Mesothelial cell of epicardium (in vitro differentiated cells): ENCODE measurements at places on chromosomes 2 and 18. TPM values are rescaled to one million over a fixed set of nuclear protein-coding genes. Genes with fewer than 3 reads are reported as not detected.

- H3K27ac ChIP-seq = no peak overlapping the region
- no peaks in the 10 kb centered on the region for H3K4me1 ChIP-seq
These were observed 661 bp upstream of the MGAT5 start for GRCh38 chr2:134253117-134253704.

DNA sequence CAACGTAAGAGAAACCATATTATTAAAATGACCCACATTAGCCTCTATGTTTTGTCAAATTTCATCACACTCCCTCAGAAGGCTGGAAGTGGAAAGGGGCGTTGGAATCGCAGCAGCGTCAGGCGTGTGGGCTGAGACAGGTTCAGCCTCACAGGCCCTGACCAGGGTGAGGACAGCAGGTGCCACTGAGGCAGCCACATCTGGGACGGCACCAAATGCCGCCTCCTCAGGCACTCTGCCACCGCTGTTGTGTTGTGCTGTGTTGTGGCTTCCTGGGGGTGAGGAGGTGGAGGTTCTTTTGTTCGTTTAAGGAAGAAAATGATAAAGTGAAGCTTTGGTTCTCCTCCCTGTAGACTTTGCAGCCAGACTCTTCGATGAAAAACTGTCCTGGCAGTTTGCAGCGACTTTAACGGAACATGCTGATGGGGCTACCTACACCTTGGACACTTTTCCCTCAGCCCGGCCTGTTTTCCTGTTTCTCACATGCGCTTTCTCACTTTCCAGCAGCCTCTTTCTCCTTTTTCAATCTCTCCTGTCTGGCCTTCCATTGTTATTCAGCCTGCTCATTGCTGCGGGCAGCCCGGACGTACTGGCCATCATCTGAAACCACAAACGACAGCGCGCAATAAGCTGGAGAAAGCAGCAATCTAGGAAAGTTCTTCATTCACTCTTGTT, 44.9 kb upstream of the SALL3 start:
- DNase-seq = no peak
- no peak overlapping the region for H3K4me3 ChIP-seq
- H3K36me3 ChIP-seq = no peaks in the 10 kb centered on the region
- no peaks in the 10 kb centered on the region for H3K4me1 ChIP-seq
- peaks cover 26% of the 10 kb centered on the region for H3K27me3 ChIP-seq
- no peak overlapping the region for H3K27ac ChIP-seq

GRCh38 chr2:50645346-50645745, 386.6 kb downstream of the NRXN1 start:
- H3K4me3 ChIP-seq = no peak overlapping the region
- H3K4me1 ChIP-seq = peaks cover 26% of the 10 kb centered on the region
- H3K27ac ChIP-seq = no peak overlapping the region
- H3K36me3 ChIP-seq = no peaks in the 10 kb centered on the region
- DNase-seq = no peak

DNA sequence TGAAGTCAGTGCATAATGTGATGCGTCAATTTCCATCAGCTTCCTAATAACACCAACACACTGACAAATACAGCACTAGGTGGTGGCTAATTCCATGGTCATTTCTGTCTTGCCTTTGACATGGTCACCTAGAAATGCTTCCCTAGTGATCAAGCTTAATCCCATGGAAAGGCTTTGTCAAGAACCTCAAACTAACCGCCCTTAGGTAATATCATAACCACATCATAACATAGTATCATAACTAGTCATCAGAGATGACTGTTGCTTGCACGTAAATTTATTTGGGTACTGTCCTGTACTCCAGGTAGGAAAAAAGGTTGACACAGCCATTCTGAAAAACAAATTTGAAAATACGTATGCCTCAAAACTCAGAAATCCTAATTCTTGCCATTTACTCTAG, 471.8 kb downstream of the IRS1 start:
- no peaks in the 10 kb centered on the region for H3K36me3 ChIP-seq
- H3K27ac ChIP-seq = no peak overlapping the region
- no peaks in the 10 kb centered on the region for H3K4me1 ChIP-seq
- H3K4me3 ChIP-seq = no peak overlapping the region
- DNase-seq = no peak

DNA sequence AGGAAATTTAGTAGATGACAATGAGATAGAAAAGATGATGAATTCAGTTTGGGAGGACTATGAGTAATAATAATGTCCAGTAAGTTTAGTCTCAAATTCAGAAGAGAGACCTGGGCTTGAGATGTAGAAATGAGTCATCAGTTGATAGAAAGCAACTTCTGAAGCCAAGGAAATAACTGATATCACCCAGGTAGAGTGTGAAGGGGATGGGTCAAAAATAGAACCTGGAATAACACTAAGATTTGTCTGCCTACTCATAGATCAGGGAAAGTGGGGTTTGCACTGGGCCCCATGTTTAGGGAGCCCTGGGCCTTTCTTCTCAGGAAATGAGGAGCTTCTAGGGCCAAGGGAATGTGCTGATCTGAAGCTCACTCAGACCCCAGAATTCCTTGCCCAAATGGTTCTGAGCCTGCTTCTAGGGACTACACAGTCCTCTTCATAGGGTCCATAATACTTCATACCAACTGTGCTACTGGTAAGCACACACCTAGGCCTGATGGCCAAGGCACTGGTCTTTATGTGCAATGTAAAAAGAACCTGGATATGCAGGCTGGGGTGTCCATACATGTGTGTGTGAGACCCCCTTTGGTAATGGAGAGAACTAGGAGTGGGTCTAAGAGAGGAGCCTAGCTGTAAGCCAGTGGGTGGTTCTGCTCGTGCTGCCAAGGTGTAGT, 141.2 kb downstream of the IKZF2 start:
- H3K36me3 ChIP-seq = peaks cover 23% of the 10 kb centered on the region
- H3K27me3 ChIP-seq = no peaks in the 10 kb centered on the region
- H3K27ac ChIP-seq = no peak overlapping the region
- no peak for DNase-seq
- H3K4me3 ChIP-seq = no peak overlapping the region

DNA sequence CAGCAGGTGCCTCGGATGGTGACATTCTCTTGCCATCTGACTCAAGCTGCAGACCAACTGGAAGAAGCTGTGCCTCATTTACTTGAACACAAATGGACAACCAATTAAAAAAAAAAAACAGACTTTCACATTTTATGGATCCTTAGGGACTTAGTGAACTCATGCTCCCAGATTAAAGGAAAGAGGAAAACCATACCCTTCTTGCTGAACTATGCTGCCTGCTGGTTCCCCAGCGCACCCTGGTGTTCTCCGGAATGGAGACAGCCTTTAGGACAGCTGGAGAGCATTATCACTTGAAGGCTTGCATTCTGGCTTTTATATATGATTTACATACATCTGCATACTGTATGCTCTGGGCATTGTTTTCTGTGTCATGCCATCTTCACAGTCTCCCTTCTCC, 370.7 kb downstream of the SLC4A3 start:
- DNase-seq = no peak
- peaks cover 26% of the 10 kb centered on the region for H3K4me1 ChIP-seq
- no peak overlapping the region for H3K27ac ChIP-seq
- no peak overlapping the region for H3K4me3 ChIP-seq
- H3K36me3 ChIP-seq = no peaks in the 10 kb centered on the region
- H3K27me3 ChIP-seq = no peaks in the 10 kb centered on the region

- H3K36me3 ChIP-seq = no peaks in the 10 kb centered on the region
- no peak overlapping the region for H3K27ac ChIP-seq
- no peaks in the 10 kb centered on the region for H3K4me1 ChIP-seq
- no peak for DNase-seq
- no peak overlapping the region for H3K4me3 ChIP-seq
These were observed 39.4 kb upstream of the TPO start for GRCh38 chr2:1373830-1374229.

GRCh38 chr2:43324259-43325106, 98.1 kb upstream of the ZFP36L2 start:
- H3K4me1 ChIP-seq = peaks cover 54% of the 10 kb centered on the region
- H3K27ac ChIP-seq = peak overlapping the region; percentile 87
- H3K27me3 ChIP-seq = no peaks in the 10 kb centered on the region

DNA sequence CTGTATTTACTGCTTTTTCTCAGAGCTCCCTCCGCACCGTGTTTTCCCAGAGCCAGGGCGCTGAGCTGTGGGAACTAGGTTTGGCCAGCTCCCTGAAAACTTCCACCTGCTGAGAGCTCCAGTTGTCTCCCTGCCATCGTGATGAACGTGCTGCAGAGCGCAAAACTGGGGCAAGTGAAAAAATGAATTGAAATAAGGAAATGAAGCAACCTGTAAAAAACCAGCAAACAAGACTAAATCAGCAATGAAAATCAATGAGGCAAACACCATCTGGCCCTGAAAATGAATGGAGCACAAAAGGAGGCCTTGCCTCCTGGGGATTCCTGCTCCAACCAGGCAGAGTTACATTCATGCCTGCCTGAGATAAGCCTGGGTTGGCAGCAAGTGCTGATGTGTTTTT, 129.9 kb downstream of the MARCHF4 start:
- DNase-seq = no peak
- no peak overlapping the region for H3K4me3 ChIP-seq
- peaks cover 4% of the 10 kb centered on the region for H3K27me3 ChIP-seq
- H3K27ac ChIP-seq = no peak overlapping the region
- H3K4me1 ChIP-seq = no peaks in the 10 kb centered on the region

DNA sequence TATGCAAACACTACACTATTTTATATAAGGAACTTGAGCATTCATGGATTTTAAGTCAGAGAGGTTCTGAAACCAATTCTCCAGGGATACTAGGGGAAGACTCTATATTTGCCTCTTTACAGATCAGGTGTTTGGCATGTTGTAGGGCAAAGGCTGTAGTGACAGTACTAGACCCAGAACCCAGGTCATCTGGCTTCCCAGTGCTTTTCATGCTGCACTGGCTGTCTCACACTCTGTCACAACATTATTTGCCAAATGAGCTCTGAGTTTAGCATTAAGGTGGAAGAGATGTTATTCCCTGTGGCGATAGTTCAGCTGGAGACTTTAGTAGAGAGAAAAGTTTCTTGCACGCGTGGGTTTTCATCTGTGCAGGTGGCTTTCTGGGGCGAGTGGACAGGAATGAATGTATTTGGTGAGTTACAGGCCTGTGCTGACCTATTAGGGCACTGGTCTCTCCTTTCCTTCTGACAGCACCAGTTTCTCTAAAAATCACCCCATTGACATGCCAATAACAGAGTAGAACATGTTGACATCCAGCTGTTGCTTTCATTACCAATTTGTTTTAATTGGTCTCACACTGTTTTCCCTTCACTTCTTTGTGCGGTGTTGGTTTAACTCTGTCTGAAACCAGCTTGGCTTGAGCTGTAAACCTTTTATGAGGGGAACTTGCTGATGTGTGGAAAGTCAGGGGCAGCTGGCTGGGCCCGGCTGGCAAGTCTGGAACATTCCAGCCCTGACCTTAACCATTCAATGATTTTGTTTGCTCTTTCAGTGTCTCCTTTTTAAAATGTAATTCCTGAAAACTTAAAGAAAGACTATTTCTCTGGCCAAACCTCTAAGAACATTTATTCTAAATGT, 643.0 kb upstream of the FAM98A start:
- no peak overlapping the region for H3K27ac ChIP-seq
- no peaks in the 10 kb centered on the region for H3K4me1 ChIP-seq
- no peaks in the 10 kb centered on the region for H3K36me3 ChIP-seq
- no peak overlapping the region for H3K4me3 ChIP-seq
- H3K27me3 ChIP-seq = no peaks in the 10 kb centered on the region
- DNase-seq = no peak

DNA sequence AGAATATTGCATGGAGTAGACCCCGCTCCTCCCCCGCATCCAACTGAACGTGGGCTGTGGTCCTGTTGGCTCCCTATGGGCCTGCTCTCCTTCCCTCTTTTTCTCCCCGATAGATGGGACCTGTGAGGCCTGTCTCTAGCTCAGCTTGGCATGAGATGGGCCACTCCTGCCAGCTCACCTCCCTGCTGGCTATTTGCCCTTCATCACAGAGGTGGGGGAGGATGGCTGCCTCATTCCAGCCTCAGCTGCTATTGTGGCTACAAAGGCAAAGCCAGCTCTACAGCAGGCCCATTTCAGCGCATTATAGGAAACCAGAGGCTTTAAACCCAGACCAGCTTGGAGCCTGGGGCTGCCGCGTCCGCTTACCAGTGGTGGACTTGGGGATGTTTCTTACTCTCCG, 313.9 kb downstream of the GBX2 start:
- H3K27ac ChIP-seq = no peak overlapping the region
- peaks cover 22% of the 10 kb centered on the region for H3K4me1 ChIP-seq
- no peaks in the 10 kb centered on the region for H3K27me3 ChIP-seq

DNA sequence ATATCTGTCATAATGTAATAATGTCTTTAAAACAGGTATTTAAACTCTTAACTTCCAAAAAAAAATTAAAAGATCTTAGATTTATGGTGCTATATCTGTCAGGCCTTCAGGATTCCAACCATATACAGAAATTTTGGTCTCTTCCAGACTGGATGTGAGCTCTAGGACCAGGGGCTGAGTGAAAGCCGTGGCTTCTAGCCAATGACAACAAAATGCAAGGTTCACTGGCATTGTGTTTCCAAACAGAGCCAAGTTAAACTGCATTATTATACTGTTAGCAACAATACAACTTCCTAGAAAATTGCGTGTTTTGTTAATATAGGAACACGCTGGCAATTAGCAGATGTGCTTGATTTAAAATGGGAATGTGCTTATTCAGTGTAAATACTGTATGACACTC, 809.8 kb upstream of the SOX11 start:
- no peak for DNase-seq
- no peak overlapping the region for H3K27ac ChIP-seq
- H3K4me3 ChIP-seq = no peak overlapping the region
- peaks cover 11% of the 10 kb centered on the region for H3K4me1 ChIP-seq

DNA sequence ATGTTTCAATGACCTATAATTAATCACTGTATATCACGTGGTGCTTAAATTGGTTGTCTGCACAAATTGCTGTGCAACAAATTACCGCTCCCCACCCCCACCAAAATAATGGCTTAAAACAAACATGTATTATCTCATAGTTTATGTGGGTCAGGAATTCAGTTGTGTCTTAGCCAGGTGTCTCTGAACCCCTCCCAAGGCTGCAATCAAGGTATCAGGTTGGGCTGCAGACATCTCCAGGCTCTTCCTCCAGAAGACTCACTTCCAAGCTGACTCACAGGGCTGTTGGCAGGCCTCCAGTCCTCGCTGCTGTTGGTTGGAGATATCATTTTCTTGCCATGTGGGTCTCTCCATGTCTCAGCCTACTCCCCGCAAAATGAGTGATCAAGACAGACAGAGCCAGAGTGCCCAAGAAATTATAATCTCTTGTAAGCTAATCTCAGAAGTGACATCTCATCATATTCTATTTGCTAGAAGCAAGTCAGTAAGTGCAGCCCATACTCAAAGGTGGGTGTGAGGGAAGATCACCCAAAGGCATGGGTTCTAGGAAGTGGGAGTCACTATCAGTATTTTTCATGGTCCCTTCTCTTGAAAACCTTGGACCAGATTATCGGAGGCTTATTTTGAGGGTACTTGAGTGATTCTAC, 38.4 kb downstream of the SPC25 start:
- H3K27me3 ChIP-seq = no peaks in the 10 kb centered on the region
- H3K27ac ChIP-seq = no peak overlapping the region
- peaks cover 13% of the 10 kb centered on the region for H3K36me3 ChIP-seq
- no peak overlapping the region for H3K4me3 ChIP-seq

- H3K27me3 ChIP-seq = peaks cover 93% of the 10 kb centered on the region
- DNase-seq = no peak
- no peaks in the 10 kb centered on the region for H3K36me3 ChIP-seq
- H3K4me3 ChIP-seq = peak overlapping the region; percentile 26
These were observed 981 bp downstream of the ST8SIA3 start for GRCh38 chr18:57353137-57353939.

GRCh38 chr2:69890881-69891280, 2.9 kb upstream of the SNRNP27 start:
- peaks cover 9% of the 10 kb centered on the region for H3K4me1 ChIP-seq
- H3K36me3 ChIP-seq = no peaks in the 10 kb centered on the region
- no peak overlapping the region for H3K27ac ChIP-seq
- no peak for DNase-seq
- no peaks in the 10 kb centered on the region for H3K27me3 ChIP-seq

Gene NCOA1
- total RNA-seq = 35.1 to 37.1 TPM (median 36.8 TPM) in 3 replicates

Gene GALR1
- total RNA-seq = not detected in 3 replicates

Gene PROM2
- total RNA-seq = 20.3 to 23.5 TPM (median 22.1 TPM) in 3 replicates

Gene STARD6
- total RNA-seq = not detected in 3 replicates

Gene TMEM247
- not detected in 3 replicates for total RNA-seq

Gene SLC14A1
- total RNA-seq = 0.20 TPM in 1 of 3 replicates, not detected in the others
